Naive thymus-derived CD4-positive, alpha-beta T cell (primary cell): ENCODE measurements at places on chromosomes 5 and 9.
A peak's percentile ranks its signal among the peaks of the same experiment; 100 is the strongest.

DNA sequence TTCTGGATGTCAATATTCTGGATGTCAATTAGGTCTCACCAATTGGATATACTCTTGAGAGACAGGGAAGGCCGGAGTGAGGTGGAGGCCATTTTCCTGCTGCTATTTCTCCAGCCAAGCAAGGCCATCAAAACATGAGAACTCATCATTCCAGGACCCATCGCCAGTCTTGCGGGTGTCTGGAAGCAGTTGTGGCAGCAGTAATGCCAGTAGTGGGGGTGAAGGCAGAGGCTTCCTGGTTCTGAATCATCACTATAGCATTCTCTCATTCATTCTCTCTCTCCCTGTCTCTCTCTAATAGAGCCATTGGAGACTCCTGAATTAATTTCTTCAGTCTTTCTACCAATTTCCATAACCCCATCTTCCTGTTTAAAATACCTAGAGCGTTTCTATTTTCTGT lies 71.8 kb downstream of the EGFLAM start:
- no peaks in the 10 kb centered on the region for H3K36me3 ChIP-seq
- no peaks in the 10 kb centered on the region for H3K27me3 ChIP-seq
- H3K4me1 ChIP-seq: no peaks in the 10 kb centered on the region
- DNase-seq: no peak

DNA sequence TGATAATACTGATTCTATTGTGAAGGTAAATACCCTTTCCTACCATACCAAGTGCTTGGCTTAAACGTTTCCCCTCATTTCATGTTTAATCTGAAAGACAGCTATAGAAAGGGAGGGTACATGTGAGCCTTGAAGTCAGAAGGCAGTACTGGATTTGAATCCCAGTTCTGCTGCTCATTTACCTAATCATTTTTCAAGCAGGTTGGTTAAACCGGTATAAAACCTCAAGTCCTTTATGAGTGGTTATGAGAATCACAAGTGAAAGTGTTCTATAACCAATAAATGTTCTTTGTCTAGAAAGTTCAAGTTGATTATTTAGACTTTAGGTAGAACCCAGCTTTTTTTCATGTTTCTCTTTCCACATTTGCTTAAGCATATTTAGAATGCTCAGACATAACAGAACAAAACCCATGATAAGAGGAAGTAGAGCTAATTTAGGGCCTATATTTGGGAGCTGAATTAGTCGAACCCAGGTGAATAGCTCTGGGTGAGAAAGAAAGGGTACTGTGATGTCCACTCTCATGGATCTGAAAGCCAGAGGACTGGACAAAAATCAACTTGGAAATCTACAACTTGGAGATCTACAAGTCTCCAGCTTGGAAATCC lies 29.7 kb upstream of the F2RL2 start:
- H3K27me3 ChIP-seq: no peaks in the 10 kb centered on the region
- peaks cover 14% of the 10 kb centered on the region for H3K36me3 ChIP-seq
- DNase-seq: no peak
- no peaks in the 10 kb centered on the region for H3K4me1 ChIP-seq
- no peak overlapping the region for H3K27ac ChIP-seq

GRCh38 chr5:115377468-115378217 lies 81.2 kb upstream of the CCDC112 start:
- no peaks in the 10 kb centered on the region for H3K4me1 ChIP-seq
- H3K27ac ChIP-seq: no peak overlapping the region
- H3K4me3 ChIP-seq: no peak overlapping the region
- H3K27me3 ChIP-seq: no peaks in the 10 kb centered on the region

DNA sequence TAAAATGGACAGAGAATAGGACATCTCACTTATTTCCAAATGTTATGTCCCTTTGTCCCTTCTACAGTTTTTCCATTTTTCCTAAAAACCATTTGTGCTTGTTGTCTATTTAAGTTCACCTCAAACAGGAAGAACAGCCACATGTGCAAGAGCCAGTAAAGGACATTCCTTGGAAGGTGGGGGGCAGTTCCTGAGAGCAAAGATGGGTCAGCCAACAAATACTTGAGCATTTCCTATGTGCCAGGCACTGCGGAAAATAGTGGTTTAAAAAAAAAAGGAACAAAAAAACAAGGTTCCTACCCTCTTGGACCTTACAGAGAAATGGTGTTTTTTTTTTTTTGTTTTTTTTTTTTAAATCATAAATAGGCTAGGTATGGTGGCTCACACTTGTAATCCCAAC lies 26.8 kb downstream of the ANP32B start:
- H3K4me1 ChIP-seq: no peaks in the 10 kb centered on the region
- H3K4me3 ChIP-seq: no peak overlapping the region
- peaks cover 96% of the 10 kb centered on the region for H3K36me3 ChIP-seq
- H3K27ac ChIP-seq: no peak overlapping the region
- DNase-seq: no peak
- H3K27me3 ChIP-seq: no peaks in the 10 kb centered on the region

DNA sequence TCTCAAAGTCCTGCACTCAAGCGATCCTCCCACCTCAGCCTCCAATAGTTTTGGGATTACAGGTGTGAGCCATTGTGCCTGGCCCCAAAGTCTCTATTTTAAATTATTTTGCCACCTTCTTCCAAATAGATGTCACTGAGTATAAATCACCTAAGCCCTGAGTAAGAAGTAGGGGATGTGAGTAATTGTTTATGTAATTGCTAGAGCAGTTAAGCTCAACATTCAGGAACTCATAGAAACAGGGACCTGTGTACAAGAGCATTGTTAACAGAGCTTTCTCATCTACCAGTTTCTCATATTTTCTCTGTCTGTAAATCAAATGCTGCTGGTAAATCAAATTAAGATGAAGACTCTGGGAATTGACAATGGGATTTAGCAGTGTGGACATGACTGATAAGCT lies 26.3 kb downstream of the CDK7 start:
- H3K27ac ChIP-seq: no peak overlapping the region
- H3K36me3 ChIP-seq: peaks cover 59% of the 10 kb centered on the region
- H3K27me3 ChIP-seq: no peaks in the 10 kb centered on the region
- DNase-seq: no peak
- no peaks in the 10 kb centered on the region for H3K4me1 ChIP-seq
- H3K4me3 ChIP-seq: no peak overlapping the region

- H3K4me3 ChIP-seq: no peak overlapping the region
- H3K4me1 ChIP-seq: no peaks in the 10 kb centered on the region
- no peak for DNase-seq
- no peaks in the 10 kb centered on the region for H3K27me3 ChIP-seq
- no peak overlapping the region for H3K27ac ChIP-seq
Observed at GRCh38 chr5:165448753-165449152, 1943.3 kb downstream of the MAT2B start.

- no peak overlapping the region for H3K4me3 ChIP-seq
- no peak for DNase-seq
- H3K27ac ChIP-seq: no peak overlapping the region
- no peaks in the 10 kb centered on the region for H3K36me3 ChIP-seq
- no peaks in the 10 kb centered on the region for H3K27me3 ChIP-seq
Observed at GRCh38 chr5:88895681-88896501, 12.9 kb upstream of the MEF2C start.

- peak overlapping the region; percentile 72 for H3K4me3 ChIP-seq
- DNase-seq: peak; percentile 78
- no peaks in the 10 kb centered on the region for H3K36me3 ChIP-seq
- H3K27ac ChIP-seq: peak overlapping the region; percentile 56
Observed at GRCh38 chr9:127608104-127608966, 3.7 kb upstream of the STXBP1 start.

- peak; percentile 15 for DNase-seq
- H3K4me3 ChIP-seq: peak overlapping the region; percentile 41
- no peaks in the 10 kb centered on the region for H3K36me3 ChIP-seq
- no peak overlapping the region for H3K27ac ChIP-seq
Observed at GRCh38 chr9:133238272-133238850, 29.3 kb upstream of the OBP2B start.

- no peaks in the 10 kb centered on the region for H3K4me1 ChIP-seq
- no peaks in the 10 kb centered on the region for H3K27me3 ChIP-seq
- DNase-seq: no peak
- no peaks in the 10 kb centered on the region for H3K36me3 ChIP-seq
- H3K27ac ChIP-seq: no peak overlapping the region
Observed at GRCh38 chr5:106957336-106957735, 713.4 kb downstream of the EFNA5 start.

GRCh38 chr5:19660679-19661078 lies 327.3 kb downstream of the CDH18 start:
- no peak for DNase-seq
- H3K4me3 ChIP-seq: no peak overlapping the region
- H3K27me3 ChIP-seq: no peaks in the 10 kb centered on the region
- no peaks in the 10 kb centered on the region for H3K36me3 ChIP-seq
- H3K27ac ChIP-seq: no peak overlapping the region

DNA sequence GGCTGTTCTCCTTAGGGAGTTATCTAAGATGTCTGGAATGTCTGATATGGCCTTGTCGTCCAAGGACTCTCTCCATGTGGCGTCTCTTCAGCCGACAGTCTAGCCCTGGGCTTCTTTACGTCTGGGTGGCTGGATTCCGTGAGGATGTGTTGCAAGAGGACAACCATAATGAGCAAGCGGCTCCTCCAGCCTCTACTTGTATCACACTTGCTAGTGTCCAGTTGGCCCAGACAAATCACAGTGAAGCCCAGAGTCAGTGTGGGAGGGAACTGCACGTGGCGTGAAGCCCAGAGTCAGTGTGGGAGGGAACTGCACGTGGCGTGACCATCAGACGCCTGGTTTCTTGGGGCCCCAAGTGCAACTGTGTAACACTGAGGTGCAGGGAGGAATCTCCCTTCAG lies 61.1 kb downstream of the COL23A1 start:
- DNase-seq: no peak
- no peaks in the 10 kb centered on the region for H3K4me1 ChIP-seq
- H3K27me3 ChIP-seq: no peaks in the 10 kb centered on the region
- H3K4me3 ChIP-seq: no peak overlapping the region
- no peaks in the 10 kb centered on the region for H3K36me3 ChIP-seq
- no peak overlapping the region for H3K27ac ChIP-seq

- no peaks in the 10 kb centered on the region for H3K4me1 ChIP-seq
- DNase-seq: no peak
- no peaks in the 10 kb centered on the region for H3K36me3 ChIP-seq
- no peak overlapping the region for H3K27ac ChIP-seq
Observed at GRCh38 chr9:115888131-115888530, 265.5 kb upstream of the PAPPA start.

DNA sequence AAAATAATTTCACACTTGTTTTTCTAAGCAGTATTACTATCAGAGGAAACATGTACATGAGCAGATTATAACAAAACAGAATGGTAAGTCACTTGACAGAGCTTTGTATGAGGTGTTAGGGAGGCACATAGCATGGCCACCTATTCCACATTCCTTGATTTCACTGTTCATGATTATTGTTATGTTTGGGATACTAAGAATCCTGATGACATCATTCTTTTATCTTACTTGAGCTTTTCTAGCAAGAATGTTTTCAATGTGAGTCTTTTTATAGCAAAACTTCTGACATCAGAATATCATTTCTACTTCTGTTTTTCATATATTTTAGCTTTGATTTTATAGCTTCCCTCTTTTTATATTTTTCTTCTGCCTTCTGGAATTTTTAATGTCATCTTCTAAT lies 208.2 kb downstream of the DMRTA1 start:
- no peaks in the 10 kb centered on the region for H3K36me3 ChIP-seq
- no peak overlapping the region for H3K4me3 ChIP-seq
- no peak overlapping the region for H3K27ac ChIP-seq
- no peaks in the 10 kb centered on the region for H3K27me3 ChIP-seq
- no peaks in the 10 kb centered on the region for H3K4me1 ChIP-seq

DNA sequence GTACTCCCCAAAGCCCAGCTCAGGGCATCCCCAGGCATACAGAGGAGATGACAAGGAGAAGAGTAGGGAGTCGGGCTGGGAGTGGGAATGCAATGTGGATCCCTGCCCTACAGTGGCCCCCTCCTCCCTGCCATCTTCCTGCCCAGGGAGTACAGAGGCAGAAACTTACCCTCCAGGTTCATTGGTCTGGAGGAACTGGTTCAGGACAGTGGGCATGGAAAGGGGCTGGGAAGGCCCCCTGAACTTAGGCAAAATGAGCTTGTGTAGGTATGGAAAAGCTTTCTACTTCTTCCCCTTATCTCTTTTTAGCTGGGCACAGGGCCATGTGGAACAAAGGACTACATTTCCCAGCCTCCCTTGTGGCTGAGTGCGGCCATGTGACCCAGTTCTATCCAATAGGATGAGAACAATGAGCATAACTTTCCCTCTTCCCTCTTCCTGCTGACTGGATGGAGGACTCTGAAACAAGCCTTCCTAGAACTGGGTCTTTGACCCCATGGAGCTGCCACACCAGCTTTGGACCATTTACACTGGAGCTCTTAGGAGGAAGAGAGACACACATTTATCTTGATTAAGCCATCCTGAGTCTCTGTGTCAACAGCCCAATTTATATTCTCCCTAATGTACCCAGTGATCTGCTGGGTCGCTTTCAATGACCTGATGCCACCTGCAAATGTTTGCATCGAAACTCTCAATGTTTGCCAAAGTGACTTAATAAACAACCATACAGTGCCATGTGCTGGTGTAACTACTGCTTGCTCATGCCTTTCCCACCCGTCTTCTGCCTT lies 25.0 kb upstream of the HMCN2 start:
- H3K27me3 ChIP-seq: no peaks in the 10 kb centered on the region
- DNase-seq: no peak
- no peak overlapping the region for H3K27ac ChIP-seq
- no peak overlapping the region for H3K4me3 ChIP-seq
- H3K4me1 ChIP-seq: peaks cover 7% of the 10 kb centered on the region
- H3K36me3 ChIP-seq: no peaks in the 10 kb centered on the region

GRCh38 chr5:126656401-126657007 lies 55.8 kb downstream of the PHAX start:
- DNase-seq: peak; percentile 24
- no peak overlapping the region for H3K27ac ChIP-seq
- H3K36me3 ChIP-seq: no peaks in the 10 kb centered on the region
- H3K4me1 ChIP-seq: no peaks in the 10 kb centered on the region

GRCh38 chr5:147303976-147304375 lies 69.2 kb downstream of the STK32A start:
- H3K4me3 ChIP-seq: no peak overlapping the region
- no peaks in the 10 kb centered on the region for H3K4me1 ChIP-seq
- H3K27ac ChIP-seq: no peak overlapping the region
- no peaks in the 10 kb centered on the region for H3K27me3 ChIP-seq

- no peak for DNase-seq
- H3K4me3 ChIP-seq: no peak overlapping the region
- no peaks in the 10 kb centered on the region for H3K27me3 ChIP-seq
- H3K27ac ChIP-seq: no peak overlapping the region
Observed at GRCh38 chr5:27701931-27702903, 663.8 kb upstream of the CDH9 start.

DNA sequence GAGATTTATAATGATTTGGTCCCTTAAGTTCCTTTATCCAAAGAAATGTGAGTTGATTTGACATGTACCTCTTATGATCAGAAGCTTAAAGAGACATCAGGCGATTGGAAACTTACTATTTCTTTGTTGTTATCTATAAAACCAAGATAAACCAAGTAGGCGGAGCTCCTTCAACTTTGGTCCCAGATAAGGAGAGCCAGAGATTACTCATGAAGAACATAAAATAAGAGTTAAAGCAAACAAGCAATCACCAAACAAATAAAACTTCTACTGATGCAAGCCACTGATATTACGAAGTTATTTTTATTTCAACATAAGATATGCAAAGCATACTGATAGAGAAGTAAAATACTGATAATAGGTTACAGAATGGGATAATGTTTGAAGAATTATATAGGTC lies 141.5 kb upstream of the CDH18 start:
- H3K36me3 ChIP-seq: no peaks in the 10 kb centered on the region
- no peak for DNase-seq
- H3K4me3 ChIP-seq: no peak overlapping the region
- no peaks in the 10 kb centered on the region for H3K27me3 ChIP-seq
